Activated naive CD8-positive, alpha-beta T cell treated with anti-CD3 and anti-CD28 coated beads for 36 hours (primary cell): ENCODE measurements at places on chromosomes 7 and 10.

GRCh38 chr10:77686650-77687417 is 49.2 kb upstream of the KCNMA1 start:
- DNase-seq: no peak
- H3K4me3 ChIP-seq: no peak overlapping the region
- no peaks in the 10 kb centered on the region for H3K4me1 ChIP-seq
- no peak overlapping the region for H3K27ac ChIP-seq

DNA sequence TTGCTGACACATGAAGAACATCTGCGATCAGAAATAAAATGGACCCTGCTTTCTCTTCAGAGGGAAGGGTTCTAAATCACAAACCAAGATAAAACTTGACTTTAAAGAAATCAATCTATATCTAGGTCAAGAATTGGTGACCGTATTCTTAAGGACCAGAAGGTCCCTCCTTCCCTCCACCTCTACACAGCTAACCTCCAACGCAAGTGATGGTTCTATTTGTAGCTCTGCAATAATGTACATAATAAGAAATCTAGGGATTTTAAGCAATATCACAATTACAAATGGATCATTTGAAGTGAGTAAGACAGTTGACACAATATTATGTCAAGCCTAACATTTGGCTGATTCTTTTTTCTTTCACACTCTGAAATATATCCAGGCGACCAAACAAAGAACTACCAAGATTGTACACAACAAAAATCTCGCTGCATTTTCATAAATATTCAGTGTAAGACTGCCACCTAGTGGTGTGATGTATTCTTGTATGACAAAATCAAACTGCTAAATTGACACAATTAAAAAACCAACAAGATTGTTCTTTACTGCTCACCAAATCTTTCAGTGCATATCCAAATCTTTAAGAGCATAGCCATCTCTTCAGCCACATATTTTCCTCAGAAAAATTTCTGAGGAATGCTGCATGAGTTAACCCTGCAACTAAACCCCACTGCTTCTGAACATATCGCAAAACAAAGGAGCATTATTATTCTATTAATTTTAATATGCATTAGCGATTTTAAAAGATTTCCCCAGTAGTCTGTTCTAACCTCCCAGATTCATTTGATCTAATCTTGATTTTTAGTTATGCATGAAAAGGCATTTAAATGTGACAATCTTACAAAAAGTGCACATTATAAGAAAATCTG is 44.5 kb downstream of the ICA1 start:
- DNase-seq: no peak
- H3K4me1 ChIP-seq: peaks cover 7% of the 10 kb centered on the region
- no peak overlapping the region for H3K4me3 ChIP-seq
- H3K36me3 ChIP-seq: no peaks in the 10 kb centered on the region
- H3K27me3 ChIP-seq: no peaks in the 10 kb centered on the region
- H3K27ac ChIP-seq: no peak overlapping the region

DNA sequence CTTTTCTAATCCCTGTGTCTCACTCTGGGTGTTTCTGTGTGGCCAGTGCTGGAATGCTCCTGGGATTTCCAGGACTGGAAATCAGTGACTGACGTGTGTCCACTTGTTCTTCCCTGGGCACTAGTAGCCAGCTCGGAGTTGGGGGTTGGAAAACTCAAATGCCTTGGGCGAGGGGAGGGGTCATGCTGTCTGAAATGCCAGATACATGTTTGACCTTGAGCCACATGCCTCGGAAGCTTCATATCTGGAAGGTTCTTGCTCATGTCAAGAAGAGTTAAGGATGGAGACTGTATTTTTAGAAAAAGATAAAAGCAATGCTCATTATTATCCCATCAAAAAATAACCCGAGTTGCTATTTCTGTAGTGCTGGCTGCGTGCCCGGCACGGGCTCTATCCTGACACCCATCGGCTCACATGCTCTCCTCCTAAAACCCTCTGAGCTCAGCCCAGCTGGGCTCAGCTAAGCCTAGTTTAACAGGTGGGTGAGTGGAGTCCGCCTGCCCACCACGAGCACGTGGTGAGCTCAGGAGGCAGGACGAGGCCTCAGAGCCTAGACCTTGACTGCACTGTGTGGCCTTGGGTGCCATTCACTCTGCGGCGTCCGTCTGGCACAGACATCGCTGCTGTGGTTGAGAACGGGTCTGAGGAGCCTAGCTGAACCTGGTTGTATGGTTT is 6.4 kb downstream of the DPYSL4 start:
- peaks cover 1% of the 10 kb centered on the region for H3K4me1 ChIP-seq
- no peak overlapping the region for H3K27ac ChIP-seq
- no peak overlapping the region for H3K4me3 ChIP-seq
- peaks cover 8% of the 10 kb centered on the region for H3K36me3 ChIP-seq

GRCh38 chr7:45978731-45979211 is 57.7 kb upstream of the IGFBP3 start:
- H3K27ac ChIP-seq: peak overlapping the region; percentile 35
- peaks cover 22% of the 10 kb centered on the region for H3K36me3 ChIP-seq
- H3K4me1 ChIP-seq: peaks cover 14% of the 10 kb centered on the region
- no peaks in the 10 kb centered on the region for H3K27me3 ChIP-seq

GRCh38 chr10:117342641-117343040 is 32.6 kb downstream of the PDZD8 start:
- peaks cover 34% of the 10 kb centered on the region for H3K4me1 ChIP-seq
- no peaks in the 10 kb centered on the region for H3K27me3 ChIP-seq
- DNase-seq: no peak
- H3K4me3 ChIP-seq: no peak overlapping the region

- no peaks in the 10 kb centered on the region for H3K36me3 ChIP-seq
- no peaks in the 10 kb centered on the region for H3K27me3 ChIP-seq
- H3K4me3 ChIP-seq: no peak overlapping the region
- H3K27ac ChIP-seq: no peak overlapping the region
- DNase-seq: no peak
Measured at GRCh38 chr10:89471110-89471809, 56.9 kb downstream of the IFIT5 start.

GRCh38 chr10:102620591-102621442 is 23.5 kb upstream of the TRIM8 start:
- no peak overlapping the region for H3K27ac ChIP-seq
- no peaks in the 10 kb centered on the region for H3K4me1 ChIP-seq
- H3K36me3 ChIP-seq: no peaks in the 10 kb centered on the region
- no peak overlapping the region for H3K4me3 ChIP-seq
- no peaks in the 10 kb centered on the region for H3K27me3 ChIP-seq
- DNase-seq: no peak

DNA sequence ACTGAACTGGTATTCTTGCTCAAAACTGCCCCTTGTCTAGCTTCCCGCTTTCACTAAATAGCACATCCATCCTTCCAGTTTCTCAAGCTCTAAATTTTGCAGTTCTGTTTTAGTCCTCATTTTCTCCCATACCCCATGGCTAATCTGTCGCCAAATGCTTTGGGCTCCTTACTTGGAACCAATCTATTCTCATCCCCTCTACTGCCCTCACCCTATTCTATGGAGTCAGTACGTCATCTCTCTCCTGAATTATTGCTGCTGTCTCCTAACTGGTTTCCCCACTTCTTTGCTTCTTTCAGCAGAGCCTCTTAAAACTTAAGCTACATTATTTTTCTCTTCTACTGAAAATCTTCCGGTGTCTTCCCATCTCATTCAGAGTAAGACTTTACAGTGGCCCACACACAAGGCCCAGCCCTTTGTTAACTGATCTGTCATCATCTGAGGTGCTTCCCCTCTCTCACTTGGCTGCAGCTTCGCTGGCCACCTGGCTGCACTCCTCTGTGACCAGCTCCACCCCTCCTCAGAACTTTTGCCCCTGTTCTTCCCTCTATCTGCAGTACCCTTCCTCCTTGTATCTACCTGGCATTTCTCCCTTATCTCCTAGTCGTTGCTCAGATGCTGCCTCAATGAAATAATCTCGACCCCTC is 9.9 kb downstream of the STARD3NL start:
- DNase-seq: no peak
- no peak overlapping the region for H3K27ac ChIP-seq
- H3K4me1 ChIP-seq: peaks cover 47% of the 10 kb centered on the region
- H3K36me3 ChIP-seq: peaks cover 30% of the 10 kb centered on the region
- no peaks in the 10 kb centered on the region for H3K27me3 ChIP-seq

DNA sequence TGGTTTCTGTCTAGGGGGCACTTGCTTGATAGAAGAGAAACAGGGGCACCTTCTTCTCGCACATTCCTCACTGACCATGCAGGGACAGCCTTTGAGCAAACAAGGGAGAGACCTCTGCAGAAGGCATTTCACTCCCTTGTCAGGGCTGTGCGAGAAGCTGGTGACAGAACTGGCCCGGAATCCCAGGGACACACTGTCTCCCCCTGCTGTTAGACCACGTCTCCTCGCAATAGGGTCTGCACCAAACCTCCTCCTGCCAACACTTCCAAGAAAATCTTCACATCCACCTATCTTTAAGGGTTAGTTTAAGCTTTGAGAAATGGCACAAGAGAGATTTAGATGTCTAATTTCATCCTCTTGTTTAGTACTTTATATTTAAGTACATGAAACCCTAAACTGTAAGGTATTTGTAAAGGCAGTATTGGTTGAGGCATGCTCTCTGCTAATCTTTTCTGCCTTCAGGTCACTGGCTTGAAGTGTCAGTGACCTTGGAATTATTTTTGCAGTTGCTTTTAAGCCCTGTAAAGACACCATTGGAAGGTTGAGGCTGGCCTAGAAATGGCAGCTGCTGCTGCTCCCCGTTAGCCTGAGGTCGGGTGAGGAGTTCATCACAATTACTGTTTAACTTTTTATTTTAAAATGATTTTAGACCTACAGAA is 37.0 kb downstream of the RBM20 start:
- H3K4me3 ChIP-seq: no peak overlapping the region
- H3K36me3 ChIP-seq: no peaks in the 10 kb centered on the region
- H3K27ac ChIP-seq: no peak overlapping the region
- peaks cover 20% of the 10 kb centered on the region for H3K27me3 ChIP-seq
- peaks cover 2% of the 10 kb centered on the region for H3K4me1 ChIP-seq

GRCh38 chr10:75068523-75068922 is 42.9 kb upstream of the SAMD8 start:
- no peak overlapping the region for H3K4me3 ChIP-seq
- no peaks in the 10 kb centered on the region for H3K36me3 ChIP-seq
- H3K27ac ChIP-seq: no peak overlapping the region
- no peaks in the 10 kb centered on the region for H3K4me1 ChIP-seq

DNA sequence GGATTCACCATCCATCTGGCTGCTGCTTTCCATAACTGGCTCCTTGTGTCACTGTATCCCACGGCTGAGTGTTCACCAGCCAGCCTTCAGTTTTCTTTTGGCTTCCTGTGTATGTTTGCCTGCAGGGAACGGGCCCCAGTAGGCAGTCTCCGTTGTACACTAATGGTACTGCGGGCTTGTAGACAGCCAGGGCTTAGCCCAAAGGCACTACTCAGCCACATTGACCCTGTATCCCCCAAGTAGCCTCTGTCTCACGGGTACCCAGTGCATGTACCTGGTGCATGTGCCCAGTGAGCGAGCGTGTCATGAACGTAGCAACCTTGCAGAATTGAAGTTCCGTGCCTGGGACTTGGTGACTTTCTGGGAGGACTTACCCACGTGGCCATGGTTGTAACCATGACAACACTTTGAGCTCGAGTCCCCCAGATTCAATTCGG is 6.1 kb downstream of the PFKFB3 start:
- H3K36me3 ChIP-seq: peaks cover 19% of the 10 kb centered on the region
- H3K27me3 ChIP-seq: no peaks in the 10 kb centered on the region
- DNase-seq: no peak

DNA sequence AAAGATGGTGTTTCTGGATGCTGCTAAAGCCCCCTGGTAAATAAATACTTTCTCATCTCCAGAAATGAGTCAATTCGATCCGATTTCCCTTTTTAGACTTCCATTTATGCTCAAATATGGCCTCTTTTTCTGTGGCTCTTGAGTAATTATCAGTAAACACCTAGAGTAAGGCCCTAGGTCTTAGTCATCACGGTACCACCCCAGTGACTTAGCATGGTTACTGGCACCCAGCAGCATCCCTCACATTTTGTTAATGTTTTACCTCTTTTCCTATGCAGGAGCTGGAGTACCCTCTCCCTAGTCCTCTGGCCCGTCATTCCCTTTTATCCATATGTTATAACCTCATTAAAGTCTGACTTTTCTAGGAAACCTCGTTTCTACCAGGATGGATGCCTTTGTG is 19.5 kb downstream of the CHN2 start:
- no peak for DNase-seq
- H3K36me3 ChIP-seq: no peaks in the 10 kb centered on the region
- H3K27me3 ChIP-seq: no peaks in the 10 kb centered on the region
- H3K27ac ChIP-seq: no peak overlapping the region
- H3K4me3 ChIP-seq: no peak overlapping the region

GRCh38 chr7:112184455-112184854 is 21.7 kb downstream of the DOCK4 start:
- H3K27me3 ChIP-seq: peaks cover 5% of the 10 kb centered on the region
- no peaks in the 10 kb centered on the region for H3K36me3 ChIP-seq
- no peak overlapping the region for H3K4me3 ChIP-seq

- no peak overlapping the region for H3K4me3 ChIP-seq
- no peak for DNase-seq
- H3K27me3 ChIP-seq: no peaks in the 10 kb centered on the region
- H3K4me1 ChIP-seq: peaks cover 12% of the 10 kb centered on the region
- H3K27ac ChIP-seq: no peak overlapping the region
Measured at GRCh38 chr7:143485500-143485899, 7.8 kb downstream of the TAS2R41 start.

- no peak overlapping the region for H3K4me3 ChIP-seq
- peaks cover 31% of the 10 kb centered on the region for H3K4me1 ChIP-seq
- no peak overlapping the region for H3K27ac ChIP-seq
- peaks cover 8% of the 10 kb centered on the region for H3K27me3 ChIP-seq
- DNase-seq: no peak
Measured at GRCh38 chr10:110216240-110216639, 8.8 kb downstream of the MXI1 start.

GRCh38 chr7:28178599-28178998 is 2.0 kb downstream of the JAZF1 start:
- DNase-seq: no peak
- peak overlapping the region; percentile 70 for H3K27ac ChIP-seq
- H3K4me1 ChIP-seq: peaks cover 28% of the 10 kb centered on the region
- peaks cover 1% of the 10 kb centered on the region for H3K36me3 ChIP-seq

GRCh38 chr7:124550036-124550435 is 215.6 kb downstream of the GPR37 start:
- H3K4me1 ChIP-seq: no peaks in the 10 kb centered on the region
- no peak for DNase-seq
- no peak overlapping the region for H3K4me3 ChIP-seq

DNA sequence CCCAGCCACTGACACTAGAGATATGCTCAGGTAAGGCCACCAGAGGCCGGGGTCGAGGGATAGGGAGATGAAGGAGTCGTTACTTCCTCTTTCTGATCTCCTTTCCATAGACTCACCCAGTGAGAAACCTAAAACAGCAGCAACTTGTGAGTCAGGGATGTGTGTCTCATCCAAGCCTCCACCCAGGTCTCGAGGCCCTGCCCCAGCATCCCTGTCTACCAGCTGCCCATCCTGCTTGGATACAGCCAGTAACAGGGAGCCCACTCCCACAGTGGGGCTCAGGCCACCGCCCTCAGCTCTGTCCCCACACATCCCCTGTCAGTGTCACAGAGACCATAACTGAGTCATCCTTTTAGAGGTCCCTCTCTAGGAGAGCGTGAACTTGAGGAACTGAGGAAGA is 49.6 kb upstream of the CHST15 start:
- no peak overlapping the region for H3K4me3 ChIP-seq
- H3K36me3 ChIP-seq: no peaks in the 10 kb centered on the region
- H3K4me1 ChIP-seq: no peaks in the 10 kb centered on the region
- no peaks in the 10 kb centered on the region for H3K27me3 ChIP-seq
- H3K27ac ChIP-seq: no peak overlapping the region
- no peak for DNase-seq

- no peak for DNase-seq
- H3K4me3 ChIP-seq: no peak overlapping the region
- H3K27ac ChIP-seq: no peak overlapping the region
- no peaks in the 10 kb centered on the region for H3K36me3 ChIP-seq
- H3K27me3 ChIP-seq: no peaks in the 10 kb centered on the region
- no peaks in the 10 kb centered on the region for H3K4me1 ChIP-seq
Measured at GRCh38 chr7:120785095-120785494, 72.8 kb downstream of the TSPAN12 start.
